Activated T-helper 1 cell treated with Interleukin-2 at 50 U/mL for 16 hours (primary cell): ENCODE measurements at places on chromosomes 7 and 10.

GRCh38 chr7:126959649-126960048, 293.1 kb downstream of the GRM8 start:
- DNase-seq: no peak

DNA sequence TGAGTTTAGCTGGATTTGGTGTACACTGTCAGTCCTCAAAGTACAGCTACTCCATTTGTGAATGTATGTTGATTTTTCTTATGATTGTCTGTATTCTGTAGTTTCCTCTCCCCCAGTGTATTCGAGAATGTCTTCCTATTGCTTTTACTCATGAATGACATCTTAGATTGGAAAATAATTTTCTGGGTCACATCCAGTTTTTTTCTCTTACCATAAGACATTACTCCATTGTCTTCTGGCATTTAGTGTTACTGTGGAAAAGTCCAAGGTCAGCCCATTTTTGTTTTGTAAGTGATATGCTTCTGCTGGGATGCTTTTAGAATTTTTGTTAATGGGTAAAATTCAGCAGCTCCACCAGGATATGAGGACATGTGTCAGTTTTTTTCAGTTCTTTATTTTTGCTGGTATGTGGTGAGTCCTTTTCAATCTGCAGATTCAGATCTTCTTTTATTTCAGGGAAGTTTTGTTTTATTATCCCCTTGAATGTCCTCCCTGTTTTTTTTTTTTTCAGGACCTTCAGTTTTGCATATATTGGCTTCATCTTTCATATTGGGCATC, 33.6 kb downstream of the WAC start:
- no peak for DNase-seq

DNA sequence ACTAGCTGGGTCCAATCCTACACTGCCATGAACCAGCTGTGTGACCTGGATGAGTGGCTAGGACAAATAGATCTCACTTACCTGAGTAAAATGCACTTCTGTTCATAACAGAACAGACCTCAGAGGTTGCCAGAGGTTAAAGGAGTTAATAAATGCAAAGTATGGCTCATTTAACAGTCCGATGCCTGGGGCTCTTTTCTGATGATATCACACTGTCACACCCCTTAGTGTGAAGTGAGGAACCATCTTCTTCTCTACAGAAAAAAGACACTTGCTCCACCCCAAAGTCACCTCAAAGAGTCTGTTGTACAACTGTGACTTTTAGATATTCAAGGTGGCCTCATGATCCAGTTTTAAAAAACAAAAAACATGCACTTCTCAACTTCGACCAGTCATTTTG, 21.5 kb upstream of the TARP start:
- no peak for DNase-seq

GRCh38 chr10:129465796-129466702, 992 bp upstream of the MGMT start:
- DNase-seq: no peak

- DNase-seq: no peak
These were observed 108.2 kb upstream of the EGR2 start for GRCh38 chr10:62924344-62924748.

- no peak for DNase-seq
These were observed 393.8 kb upstream of the PRKCQ start for GRCh38 chr10:6973899-6974298.

- DNase-seq: no peak
These were observed 7.5 kb downstream of the H2BK1 start for GRCh38 chr7:151202836-151203235.

DNA sequence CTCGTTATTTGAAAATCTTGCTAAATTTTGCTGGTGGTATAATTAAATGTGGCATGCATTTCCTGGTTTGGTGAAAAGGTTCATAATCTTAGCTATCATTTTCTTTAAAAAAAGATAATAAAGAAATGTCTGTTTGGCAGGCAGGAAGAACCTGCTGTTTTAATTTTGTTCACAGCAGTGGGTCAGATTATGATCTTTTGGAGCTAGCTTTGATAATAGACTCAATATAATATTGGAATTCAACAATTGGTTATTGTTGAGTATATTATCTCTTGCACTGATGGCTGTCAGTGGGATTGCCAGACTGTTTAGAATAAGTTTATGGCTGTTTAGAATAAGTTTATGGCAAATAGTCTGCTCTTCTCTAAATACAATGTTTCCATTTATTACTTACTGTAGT, 35.1 kb downstream of the MXI1 start:
- no peak for DNase-seq

DNA sequence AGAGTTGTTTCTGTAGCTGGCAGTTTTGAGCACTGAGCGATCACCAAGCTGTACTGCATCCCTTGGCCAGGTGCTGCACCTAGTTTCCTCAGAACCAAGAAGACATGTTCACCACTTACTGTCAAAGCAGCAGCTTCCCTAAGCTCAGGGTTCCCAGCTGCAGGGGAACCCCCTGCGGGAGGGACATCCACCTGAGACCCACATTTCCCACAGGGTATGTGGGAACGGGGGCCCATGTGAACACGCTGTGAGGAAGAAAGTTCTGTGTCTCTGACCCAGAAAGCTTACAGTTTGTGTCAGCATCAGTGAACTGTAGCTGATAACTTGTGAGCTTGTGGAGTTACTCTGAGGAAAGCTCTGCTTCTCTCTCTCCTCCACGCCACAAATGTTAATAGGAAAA, 436.8 kb upstream of the IGFBP3 start:
- DNase-seq: no peak

GRCh38 chr7:25069900-25070443, 55.1 kb downstream of the CYCS start:
- DNase-seq: no peak

GRCh38 chr7:139562961-139563565, 39.6 kb downstream of the CLEC2L start:
- DNase-seq: no peak

- no peak for DNase-seq
These were observed 1088.0 kb downstream of the SORCS1 start for GRCh38 chr10:106076496-106076895.

DNA sequence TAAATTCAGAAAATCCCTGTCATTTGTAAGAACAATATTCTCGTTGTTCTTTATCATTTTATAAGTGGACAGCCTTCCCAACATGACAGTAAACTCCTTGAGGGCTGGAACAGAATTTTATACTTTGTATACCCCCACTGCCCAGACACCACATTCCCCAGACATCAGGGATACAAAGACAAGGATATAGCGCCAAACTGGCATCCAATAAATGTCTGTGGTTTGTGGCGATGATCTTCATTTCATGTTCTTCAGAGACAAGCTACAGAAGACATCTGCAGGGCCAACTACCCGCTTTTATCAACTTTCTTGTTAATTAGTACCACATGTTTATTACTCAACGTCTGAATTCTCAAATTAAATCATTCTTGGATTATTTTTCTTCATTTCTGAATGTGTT, 155.9 kb downstream of the ATE1 start:
- DNase-seq: no peak

DNA sequence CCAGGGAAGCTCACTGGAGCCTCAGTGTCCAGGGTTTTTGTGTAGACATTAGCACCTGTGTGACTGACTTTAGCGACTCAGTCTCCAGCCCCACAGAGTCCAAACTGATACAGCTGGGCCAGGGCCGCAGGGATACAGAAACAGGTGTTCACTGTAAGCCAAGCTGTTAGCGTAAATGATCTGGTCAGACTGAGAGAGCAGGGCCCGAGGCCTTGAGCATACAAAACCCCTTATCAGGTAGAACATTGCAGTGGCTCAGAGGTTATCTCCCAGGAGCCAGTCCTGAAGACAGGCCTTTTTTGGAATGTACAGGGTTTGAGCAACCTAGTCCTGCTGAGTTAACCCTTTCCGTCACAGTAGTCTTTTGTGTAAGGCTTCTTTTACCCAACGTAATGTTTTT, 25.0 kb downstream of the LHPP start:
- DNase-seq: no peak

- DNase-seq: no peak
These were observed 225.0 kb upstream of the CELF2 start for GRCh38 chr10:10792681-10793080.
